ENCODE measurements at places on chromosomes 12 and 14. TPM values are rescaled to one million over a fixed set of nuclear protein-coding genes. Genes with fewer than 3 reads are reported as not detected.

Gene MMP19
- polyA plus RNA-seq: 34.2 TPM

- DNase-seq: no peak
These were observed 16.5 kb upstream of the KRT78 start for GRCh38 chr12:52865090-52865944.

GRCh38 chr14:73787486-73788316 lies 63.9 kb upstream of the PTGR2 start:
- DNase-seq: no peak

DNA sequence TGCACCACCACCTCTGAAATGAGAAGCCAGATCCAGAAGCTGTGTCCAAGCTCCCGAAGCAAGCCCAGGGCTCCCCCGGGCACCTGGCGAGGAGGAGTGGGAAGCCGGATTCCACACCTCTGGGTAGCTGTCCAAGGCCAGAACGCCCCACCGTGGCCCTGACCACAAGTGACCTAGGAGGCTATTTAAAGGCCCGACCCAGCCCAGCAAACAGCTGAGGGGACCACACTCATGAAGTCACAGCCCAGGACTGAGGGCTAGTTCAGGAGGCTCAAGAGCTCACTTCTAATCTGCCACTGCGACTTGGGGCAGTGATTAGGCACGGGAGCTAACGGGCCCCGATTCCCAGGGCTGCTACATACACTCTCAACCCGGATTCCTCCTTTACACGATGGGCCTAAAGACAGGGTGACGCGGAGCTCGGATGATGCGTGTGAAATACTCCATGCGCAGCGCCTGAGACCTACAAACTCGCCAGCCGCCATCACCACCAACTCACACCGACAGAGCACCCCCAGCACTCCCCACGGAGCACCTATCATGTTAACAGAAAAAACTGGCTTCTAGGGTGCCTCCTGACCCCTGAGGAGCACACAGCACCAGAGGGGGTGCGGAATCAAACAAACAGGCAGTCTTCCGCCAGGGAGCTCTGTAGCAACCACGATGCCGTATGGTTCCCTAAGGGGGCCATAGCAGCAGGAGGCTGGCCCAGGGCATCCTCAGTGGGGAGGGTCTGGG lies 84.0 kb upstream of the GPR68 start:
- DNase-seq: no peak

Gene STXBP6
- polyA plus RNA-seq: 16.8 TPM

Gene DENR
- polyA plus RNA-seq: 16.1 TPM

DNA sequence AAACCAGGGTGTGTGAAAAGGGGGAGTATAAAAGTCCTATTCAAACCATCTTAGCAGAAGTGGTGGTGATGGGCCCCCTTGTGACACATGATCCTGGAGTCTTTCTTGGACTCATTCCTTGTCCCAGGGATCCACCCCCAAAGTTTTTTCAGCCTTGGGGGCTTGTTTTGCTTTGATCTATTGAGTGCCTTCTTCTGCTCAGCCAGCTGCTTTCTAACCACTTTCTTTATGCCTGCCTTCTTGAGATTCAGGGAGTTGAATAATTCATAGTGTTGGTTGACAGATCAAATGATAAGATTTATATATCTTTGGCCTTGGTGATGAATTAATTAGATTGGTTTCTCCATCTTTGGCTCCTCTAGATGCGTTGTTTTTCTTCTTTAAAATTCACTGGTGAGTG lies 926.7 kb downstream of the DIO2 start:
- DNase-seq: no peak

DNA sequence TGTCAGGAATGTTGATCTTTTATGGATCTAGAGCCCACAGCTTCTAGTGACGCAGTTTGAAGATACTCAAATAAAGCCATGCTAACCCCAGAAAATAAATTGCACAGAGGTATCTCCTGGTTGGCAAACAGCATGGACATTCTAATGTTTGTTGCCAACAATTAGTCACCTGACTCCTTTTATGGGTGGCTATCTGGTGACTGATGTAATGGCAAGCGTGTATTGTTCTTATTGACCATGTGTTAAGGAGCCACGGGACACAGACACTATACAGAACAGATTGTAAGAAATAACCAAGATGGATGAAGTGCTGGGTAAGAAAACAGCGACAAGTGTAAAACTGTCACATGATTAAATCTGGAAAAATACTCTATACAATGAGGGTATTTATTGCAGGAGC lies 401.3 kb upstream of the PDE3A start:
- no peak for DNase-seq

Gene PLEKHA5
- polyA plus RNA-seq: 5.8 TPM

DNA sequence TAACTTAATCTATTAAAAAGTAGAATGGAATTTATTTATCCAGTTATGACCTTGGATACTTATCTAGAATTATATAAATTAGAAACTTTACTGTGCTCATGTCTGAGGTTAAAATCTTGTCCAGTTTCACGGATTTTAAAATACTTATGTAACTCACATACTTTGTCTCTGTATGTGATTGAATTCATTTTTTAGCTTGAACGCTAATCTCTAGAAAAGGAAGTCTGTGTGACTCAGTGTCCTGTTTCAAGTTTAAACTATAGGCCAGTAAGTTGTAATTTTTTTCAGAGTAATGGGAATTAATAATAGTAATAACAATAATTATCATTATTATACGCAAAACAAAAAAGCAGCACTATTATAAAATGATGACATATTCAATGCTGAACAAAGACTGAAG lies 168.6 kb downstream of the CPNE8 start:
- no peak for DNase-seq

DNA sequence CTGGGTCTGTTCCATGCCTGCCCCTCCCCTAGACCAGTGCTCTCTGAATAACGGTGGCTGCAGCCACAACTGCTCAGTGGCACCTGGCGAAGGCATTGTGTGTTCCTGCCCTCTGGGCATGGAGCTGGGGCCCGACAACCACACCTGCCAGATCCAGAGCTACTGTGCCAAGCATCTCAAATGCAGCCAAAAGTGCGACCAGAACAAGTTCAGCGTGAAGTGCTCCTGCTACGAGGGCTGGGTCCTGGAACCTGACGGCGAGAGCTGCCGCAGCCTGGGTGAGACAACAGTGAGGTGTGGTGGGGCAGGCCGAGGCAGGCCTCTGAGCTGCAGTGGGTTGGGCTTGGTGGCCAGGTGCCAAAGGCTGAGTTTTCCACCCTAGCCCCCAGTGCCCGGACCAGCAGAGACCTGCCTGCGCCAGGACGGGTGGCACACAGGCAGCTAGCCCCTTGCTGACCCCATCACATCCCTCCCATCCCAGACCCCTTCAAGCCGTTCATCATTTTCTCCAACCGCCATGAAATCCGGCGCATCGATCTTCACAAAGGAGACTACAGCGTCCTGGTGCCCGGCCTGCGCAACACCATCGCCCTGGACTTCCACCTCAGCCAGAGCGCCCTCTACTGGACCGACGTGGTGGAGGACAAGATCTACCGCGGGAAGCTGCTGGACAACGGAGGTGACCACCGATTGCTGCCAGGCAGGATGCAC lies 28.2 kb upstream of the LRP1-AS start:
- no peak for DNase-seq

GRCh38 chr12:53725824-53726223 lies 1.4 kb downstream of the CALCOCO1 start:
- no peak for DNase-seq

GRCh38 chr12:68326716-68327115 lies 5.4 kb downstream of the MDM1 start:
- no peak for DNase-seq

GRCh38 chr14:52485350-52485960 lies 66.8 kb downstream of the TXNDC16 start:
- DNase-seq: no peak

DNA sequence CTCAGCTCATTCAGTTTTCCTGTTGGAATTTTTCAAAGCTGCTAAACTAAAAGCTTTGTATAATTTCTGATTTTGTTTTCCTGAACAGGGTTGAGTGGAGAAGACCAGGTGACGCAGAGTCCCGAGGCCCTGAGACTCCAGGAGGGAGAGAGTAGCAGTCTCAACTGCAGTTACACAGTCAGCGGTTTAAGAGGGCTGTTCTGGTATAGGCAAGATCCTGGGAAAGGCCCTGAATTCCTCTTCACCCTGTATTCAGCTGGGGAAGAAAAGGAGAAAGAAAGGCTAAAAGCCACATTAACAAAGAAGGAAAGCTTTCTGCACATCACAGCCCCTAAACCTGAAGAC lies 367.1 kb upstream of the OR4E1 start:
- DNase-seq: no peak

- no peak for DNase-seq
These were observed 113.4 kb upstream of the CCDC198 start for GRCh38 chr14:57607086-57607485.

Gene KIF26A
- 0.06 TPM for polyA plus RNA-seq

Gene TAS2R7
- polyA plus RNA-seq: not detected

Gene HOXC12
- 0.05 TPM for polyA plus RNA-seq

Gene EFS
- polyA plus RNA-seq: 2.7 TPM

DNA sequence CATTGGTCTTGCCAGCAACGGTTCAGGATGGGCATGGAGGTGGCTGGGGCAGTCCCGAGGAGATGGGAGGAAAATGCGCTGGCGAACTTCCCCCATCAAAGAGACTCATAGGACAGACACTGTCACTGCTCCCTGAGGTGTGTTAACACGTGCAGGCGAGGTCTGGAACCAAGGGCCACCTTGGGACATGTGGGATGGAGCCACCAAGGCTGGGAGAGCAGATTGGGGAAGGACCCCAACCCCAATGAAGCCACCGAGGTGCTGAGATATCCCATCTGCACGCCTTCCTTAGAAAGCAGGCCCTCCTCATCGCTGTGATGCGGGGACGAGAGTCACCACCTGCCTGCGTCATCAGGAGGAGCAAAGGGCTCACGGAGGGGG lies 16.9 kb upstream of the BEGAIN start:
- DNase-seq: no peak

- no peak for DNase-seq
These were observed 10.3 kb downstream of the KRT75 start for GRCh38 chr12:52423661-52424500.

- no peak for DNase-seq
These were observed 66.7 kb downstream of the NTN4 start for GRCh38 chr12:95723693-95724384.

- no peak for DNase-seq
These were observed 42.5 kb downstream of the CRADD start for GRCh38 chr12:93719710-93720109.

DNA sequence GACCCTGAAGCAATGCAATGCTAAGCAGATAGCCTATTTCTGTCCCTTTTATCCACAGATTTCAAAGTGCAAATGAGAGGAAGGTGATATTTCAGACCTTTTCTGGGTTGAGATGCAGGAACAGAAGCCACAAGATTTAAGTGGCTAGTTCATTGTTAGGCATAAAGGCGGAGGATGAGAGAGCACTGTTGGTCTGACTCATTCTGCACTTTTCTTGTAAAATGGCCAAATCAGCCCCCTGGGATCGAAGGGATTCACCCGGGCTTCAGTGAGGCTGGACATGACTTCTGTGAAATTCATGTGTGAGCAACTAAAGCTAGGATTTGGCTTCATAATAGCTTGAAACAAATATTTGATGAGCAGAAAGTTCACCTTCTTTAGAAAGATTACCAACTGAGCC lies 101.9 kb upstream of the OVCH1 start:
- no peak for DNase-seq

DNA sequence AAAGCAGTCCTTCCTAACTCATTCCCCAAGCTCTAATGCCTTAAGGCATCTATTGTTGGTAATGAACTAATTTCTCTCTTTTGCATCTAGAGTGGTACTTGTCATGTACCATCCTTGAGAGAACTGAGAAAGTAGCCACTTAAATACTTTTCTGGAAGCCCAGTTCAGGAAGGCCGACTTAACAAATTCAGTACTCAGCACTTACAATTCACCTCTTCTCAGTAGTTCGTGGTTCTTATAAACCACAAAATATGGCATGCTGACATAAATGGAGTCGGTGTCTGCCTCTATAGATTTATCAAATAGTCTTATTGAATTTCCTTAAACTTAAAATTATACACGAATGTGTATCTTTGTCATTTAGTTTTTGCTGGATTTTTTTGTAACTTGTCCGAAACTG lies 9.4 kb upstream of the COCH start:
- DNase-seq: no peak

DNA sequence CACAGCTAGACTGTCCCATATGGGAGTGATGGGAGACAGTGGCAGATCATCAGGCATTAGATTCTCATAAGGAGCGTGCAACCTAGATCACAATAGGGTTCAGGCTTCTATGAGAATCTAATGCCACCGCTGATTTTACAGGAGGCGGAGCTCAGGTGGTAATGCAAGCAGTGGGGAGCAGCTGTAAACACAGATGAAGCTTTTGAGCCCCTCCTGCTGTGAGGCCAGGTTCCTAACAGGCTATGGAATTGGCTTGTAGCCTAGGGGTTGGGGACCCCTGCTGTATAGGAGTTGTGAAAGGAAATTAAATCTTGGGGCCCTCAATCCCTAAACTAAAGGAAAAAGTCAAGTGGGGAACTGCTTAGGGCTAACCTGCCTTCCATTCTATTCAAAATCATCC lies 29.6 kb downstream of the ADIPOR2 start:
- no peak for DNase-seq

- no peak for DNase-seq
These were observed 240.0 kb downstream of the AACS start for GRCh38 chr12:125305231-125305630.

DNA sequence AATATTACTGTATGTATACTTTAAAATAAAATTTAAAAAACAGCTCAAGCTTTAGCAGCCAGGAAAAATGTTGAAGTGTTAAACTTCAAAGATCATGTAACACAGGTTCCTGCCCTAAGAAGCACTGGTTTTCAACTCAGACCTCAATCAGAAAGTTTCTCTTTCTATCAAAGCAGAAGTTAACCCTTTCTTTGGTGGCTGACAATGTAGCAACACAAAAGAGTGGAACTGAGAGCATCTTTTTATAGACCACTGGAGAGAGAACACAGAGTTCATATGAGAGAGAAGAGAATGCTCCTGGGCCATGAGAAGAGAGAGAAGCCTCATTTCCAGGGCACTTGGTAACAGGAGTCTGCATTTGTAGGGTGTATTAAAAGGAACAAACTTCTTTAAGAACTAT lies 42.2 kb upstream of the KTN1 start:
- no peak for DNase-seq

Gene INHBE
- 23.1 TPM for polyA plus RNA-seq

DNA sequence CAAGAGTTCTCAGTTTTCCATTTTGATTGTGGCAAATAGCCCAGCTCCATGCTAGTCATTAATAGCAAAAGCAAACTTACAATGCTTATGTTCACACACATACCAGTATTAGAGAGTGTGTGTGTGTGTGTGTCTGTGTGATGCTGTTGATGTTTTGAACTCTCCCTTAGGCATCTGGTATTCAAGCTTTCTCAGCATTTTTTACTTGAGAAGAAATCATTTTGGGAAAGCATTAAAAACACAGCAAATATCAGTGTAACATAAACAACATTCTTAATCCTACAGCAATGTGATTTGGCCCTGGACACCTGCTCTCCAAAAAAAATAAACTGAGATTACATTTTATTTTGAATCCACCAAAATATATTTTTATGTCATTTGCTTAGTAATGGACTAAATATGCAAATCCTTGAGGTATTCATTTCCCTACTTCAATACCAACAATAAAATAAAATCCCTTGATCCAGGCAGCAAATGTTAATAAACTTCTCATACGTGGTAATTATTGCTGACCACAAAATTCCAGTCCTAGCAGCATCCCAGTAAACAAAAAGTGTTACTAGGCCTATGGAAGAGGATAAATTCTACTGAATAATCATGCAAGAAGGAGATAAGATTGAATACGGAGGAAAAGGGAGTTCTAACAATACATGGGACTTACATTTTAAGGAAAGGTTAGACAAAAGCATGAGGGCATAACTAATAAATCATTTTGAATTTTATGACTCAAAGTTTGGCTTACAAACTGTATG lies 249.5 kb upstream of the CLEC14A start:
- DNase-seq: peak; percentile 52

Gene PRH2
- 0.18 TPM for polyA plus RNA-seq

Gene SOAT2
- polyA plus RNA-seq: 0.34 TPM

Gene EPYC
- polyA plus RNA-seq: 0.17 TPM
